Suppressor macrophage treated with lipopolysaccharide for 1 hour (primary cell): ENCODE measurements at places on chromosomes 1 and 21.
A peak's percentile ranks its signal among the peaks of the same experiment; 100 is the strongest.

GRCh38 chr1:151635479-151636072 is 23.7 kb downstream of the SNX27 start:
- DNase-seq: peak; percentile 24

- no peak for DNase-seq
Measured at GRCh38 chr1:172338295-172338735, 82.2 kb upstream of the C1orf105 start.

DNA sequence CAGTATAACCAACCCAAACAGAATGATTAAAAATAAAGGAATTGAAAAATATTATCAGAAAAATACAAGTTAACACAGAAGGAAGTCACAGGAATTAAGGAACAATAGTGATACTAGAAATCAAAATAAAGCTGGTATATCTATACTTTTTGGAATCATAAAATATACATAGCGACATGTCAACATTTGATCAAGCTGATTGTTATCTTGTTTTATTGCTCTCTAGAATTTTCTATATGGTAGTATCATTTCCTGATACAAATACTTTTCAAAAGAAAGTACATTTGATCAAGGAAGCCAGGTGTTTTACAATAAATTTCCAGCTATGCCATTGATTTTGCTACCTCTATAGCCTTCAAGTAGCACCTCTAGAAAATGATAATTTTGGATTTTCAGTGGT is 489.5 kb upstream of the PKN2 start:
- DNase-seq: no peak

DNA sequence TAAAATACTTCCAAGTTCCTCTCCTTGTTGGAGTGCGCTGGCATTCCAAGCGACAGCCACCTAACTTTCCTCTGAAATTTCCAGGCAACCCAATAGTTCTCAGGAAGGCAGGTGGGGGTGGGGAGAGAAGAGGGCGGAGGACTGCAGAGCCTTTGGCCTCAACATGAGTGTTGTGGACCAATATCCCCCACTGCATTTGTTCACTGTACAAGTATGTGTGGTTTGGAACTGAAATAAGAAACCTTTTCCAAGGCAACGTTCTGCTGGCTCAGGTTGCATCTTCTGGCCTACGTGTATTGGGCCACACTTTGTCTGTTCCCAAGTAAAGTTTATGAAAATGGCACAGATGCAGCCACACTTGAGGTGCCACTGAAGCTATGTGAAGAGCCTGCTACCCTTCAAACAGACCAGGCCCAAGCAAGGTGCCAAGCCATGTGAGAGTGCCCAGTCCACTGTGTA is 153.4 kb downstream of the DHRS3 start:
- DNase-seq: no peak

GRCh38 chr1:91725989-91726721 is 159.8 kb downstream of the TGFBR3 start:
- no peak for DNase-seq

GRCh38 chr1:102219463-102219862 is 222.7 kb upstream of the OLFM3 start:
- no peak for DNase-seq

GRCh38 chr1:26391450-26391849 is 18.9 kb upstream of the ZNF683 start:
- peak; percentile 64 for DNase-seq

- DNase-seq: peak; percentile 61
Measured at GRCh38 chr1:31587720-31588423, 11.6 kb downstream of the TINAGL1 start.

- DNase-seq: no peak
Measured at GRCh38 chr21:46436621-46437020, 22.1 kb upstream of the DIP2A start.

GRCh38 chr1:27366411-27367159 is at the start of gene MAP3K6:
MAP3K6 (minus strand) TSS chr1:27366961; CDS start chr1:27366597, 364 bp downstream.
- DNase-seq: peak; percentile 77
